Posterior cingulate gyrus (tissue), 11 donors: ENCODE measurements at places on chromosomes 5 and 9.

GRCh38 chr9:126989847-126990842 is 75.6 kb downstream of the RALGPS1 start:
- DNase-seq, result no peak

DNA sequence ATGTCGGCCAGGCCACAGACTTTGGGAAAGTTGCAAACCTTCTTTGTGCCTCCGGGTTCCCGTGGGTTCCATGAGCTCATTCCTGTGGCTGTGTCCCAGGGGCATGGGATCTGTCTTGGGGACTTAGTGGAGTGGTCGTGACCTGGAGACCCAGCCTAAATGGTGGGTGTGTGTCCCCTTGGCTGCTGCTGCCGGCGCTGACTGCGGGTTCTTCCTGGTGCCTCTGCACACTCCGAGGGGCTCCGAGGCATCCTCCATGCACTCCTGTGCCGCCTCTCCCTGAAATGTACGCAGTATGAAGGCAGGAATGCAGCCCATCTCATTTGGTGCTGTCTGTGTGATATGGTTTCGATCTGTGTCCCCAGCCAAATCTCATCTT is 21.0 kb upstream of the SLC2A6 start:
- DNase-seq, result no peak

GRCh38 chr5:101932599-101932998 is 363.5 kb downstream of the SLCO4C1 start:
- DNase-seq, result no peak

DNA sequence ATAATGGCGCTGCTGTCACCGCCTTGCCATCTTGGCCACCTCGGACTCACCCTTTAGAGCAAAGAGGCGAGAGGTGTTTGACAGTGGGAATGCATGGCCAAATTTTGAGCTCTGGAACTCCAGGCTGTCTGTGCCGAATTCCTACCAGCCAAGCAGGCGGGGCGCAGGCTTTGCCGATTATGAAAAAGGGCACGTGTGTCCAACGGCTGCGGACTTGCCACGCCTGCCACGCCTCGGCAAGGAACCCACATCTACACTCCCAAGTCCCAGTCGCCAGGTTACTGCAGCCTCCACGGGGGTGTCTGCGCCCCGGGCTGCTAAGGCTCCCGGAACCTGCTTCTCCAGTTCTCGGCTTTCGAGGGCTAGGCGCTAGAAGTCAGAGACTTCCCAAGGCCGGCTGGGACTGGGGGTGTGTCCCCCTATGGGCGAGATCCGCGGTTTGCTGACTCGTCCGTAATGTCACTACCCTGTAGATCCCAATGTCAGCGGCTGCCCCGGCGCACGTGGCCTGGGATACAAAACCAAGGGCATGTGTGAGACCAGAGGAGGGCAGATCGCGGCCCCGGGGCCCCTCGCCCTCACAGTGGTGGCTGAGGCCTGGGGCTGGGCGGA is 2.8 kb downstream of the NPR3 start:
- DNase-seq, result no peak

GRCh38 chr5:90962481-90962880 is 403.9 kb downstream of the ADGRV1 start:
- no peak for DNase-seq

DNA sequence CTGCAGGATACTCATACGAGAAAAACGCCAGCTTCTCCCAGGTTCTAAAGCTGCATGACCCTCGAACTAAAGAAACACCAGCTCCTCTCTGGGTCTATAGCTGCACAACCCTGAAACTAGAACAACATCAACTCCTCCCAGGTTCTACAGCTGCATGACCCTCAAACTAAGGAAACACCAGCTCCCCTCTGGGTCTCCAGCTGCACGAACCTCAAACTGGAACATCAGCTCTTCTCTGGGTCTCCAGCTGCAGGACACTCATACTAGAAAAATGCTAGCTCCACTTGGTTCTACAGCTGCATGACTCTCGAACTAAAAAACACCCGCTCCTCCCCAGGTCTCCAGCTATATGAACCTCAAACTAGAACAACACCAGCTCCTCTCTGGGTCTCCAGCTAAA is 811.1 kb downstream of the CDH9 start:
- DNase-seq, result no peak

GRCh38 chr5:61820836-61821235 is 485.2 kb upstream of the KIF2A start:
- no peak for DNase-seq

DNA sequence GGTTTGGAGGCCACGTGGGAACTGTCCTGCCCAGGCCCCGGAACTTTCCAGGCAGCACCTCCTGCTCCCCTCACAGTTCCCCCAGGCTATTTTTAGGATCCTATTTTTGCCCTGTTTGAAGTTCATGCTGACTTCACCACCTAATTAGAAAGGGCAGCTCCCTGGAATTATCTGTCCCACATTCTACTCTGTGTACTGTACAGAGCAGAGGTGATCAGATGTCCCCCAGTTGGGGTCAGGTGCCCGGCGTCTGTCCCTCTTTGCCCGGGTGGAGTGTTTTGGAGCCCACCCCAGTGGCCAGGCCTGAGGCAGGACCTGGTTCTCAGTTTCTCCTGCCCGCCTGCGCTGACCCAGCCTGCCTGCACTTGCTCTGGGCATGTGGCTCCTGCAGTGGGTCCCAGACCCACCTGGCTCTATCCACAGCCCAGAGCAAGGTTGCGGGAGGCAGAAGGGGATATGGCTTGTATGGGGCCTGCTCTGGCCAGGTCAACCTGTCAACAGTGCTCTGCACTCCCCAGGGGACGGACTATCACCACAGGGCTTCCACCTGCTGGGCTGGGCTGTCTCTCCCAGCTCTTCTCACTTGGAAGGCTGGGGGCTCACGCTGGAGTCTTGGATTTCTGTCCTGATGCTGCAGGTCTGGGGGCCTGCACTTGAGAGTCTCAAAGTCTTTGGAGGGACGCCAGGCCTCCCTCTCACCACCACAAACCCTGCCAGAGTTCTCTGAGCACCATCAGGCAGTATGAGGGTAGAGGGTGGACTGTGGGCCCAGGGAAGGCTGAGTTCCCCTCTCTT is 268.3 kb downstream of the GADD45G start:
- DNase-seq, result no peak

- no peak for DNase-seq
Observed at GRCh38 chr5:77305956-77306355, 95.5 kb downstream of the PDE8B start.

DNA sequence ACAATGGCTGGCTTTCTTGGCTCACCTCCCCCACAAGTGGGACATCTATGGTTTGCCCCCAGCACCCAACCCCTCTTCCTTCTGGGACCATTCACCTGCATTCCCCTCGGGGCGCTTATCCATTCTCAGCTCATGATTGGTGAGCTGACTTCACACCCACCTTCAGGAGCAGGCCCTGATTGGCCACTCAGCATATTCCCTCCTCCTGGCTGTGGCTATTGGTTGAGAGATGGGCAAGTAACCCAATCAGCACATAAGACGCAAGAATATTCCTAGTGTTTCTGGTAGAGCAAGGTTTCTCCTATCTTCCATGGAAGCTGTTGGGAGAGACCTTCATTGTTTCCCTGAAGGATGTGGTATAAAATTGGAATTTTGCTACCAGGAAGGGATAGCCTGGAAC is 22.7 kb upstream of the UNC5A start:
- no peak for DNase-seq

GRCh38 chr5:180343110-180343830 is 9.9 kb downstream of the GFPT2 start:
- no peak for DNase-seq

DNA sequence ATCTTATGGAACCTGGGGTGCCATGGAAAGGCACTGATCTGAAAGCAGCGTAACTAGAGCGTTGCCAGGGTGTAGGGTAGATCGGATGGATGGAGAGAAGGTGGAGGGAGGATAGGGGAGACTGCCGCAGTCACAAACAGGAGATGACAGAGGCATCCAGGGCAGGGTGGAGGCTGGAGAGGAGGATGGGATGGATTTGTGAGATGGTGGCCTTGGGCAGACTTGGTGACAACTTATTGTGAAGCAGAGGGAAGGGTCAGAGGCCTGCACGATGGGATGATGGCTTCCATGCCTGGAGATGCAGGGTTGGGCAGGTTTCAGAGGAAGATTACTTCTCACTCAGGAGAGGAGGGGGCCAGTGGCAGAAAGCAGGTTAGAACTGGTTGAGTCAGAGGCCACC is 2.4 kb downstream of the GLIPR2 start:
- DNase-seq, result no peak

GRCh38 chr5:154371687-154372086 is 74.1 kb upstream of the SAP30L start:
- no peak for DNase-seq

GRCh38 chr5:72234265-72234700 is 85.8 kb downstream of the MRPS27 start:
- DNase-seq, result no peak

- no peak for DNase-seq
Observed at GRCh38 chr5:95652849-95653248, 6.3 kb downstream of the RFESD start.

- DNase-seq, result no peak
Observed at GRCh38 chr5:9545136-9545991, 511 bp downstream of the SEMA5A start.

DNA sequence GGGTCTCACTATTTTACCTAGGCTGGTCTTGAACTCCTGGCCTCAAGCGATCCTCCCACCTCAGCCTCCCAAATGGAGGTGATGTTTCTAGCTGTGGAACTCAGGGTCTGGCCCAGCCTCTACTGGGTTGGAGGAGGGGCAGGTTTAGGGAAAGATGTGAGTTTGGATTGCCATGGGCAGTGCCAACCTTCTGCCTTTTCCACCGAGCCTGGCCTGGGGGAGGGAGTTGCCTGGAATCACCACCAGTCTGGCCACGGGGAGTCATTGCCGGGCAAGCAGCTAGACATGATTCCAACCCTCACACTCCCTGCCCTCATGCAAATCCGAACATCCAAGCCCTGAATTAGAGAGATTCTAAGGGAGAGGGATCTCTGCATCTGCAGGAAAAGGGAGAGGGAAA is 21.0 kb upstream of the VDAC1 start:
- DNase-seq, result peak; percentile 69

DNA sequence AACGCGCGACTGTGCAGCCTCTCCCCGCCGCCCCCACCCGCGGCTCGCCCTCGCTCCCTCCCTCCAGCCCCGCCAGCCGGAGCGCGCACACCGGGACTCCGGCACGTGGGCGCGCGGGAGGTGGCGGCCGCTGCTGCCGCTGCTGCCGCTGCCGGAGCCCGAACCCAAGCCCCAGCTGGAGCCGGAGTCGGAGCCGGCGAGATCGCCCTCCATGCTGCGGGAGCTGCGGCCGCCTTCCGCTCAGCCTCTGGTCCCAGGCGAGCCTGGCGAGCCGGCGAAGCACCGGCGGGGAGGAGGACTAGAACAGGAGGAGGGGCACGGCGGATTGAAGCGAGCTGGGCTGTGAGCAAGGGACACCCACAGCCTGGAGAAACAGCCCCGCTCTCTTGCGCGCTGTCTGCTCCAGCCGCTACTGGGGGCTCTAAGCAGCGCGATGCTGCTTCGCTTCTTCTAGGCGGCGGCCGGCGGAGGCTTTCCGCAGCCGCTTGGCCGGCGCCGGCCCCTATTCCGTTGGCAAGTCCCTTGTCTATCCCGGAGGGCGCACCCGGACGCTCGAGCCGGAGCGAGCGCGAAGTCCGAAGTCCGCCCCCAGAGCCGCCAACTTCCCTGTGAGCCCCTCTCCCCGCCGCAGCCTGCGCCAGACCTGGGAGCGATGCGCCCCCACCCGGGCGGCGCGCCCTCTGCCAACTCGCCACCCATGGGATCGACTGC is 598.7 kb upstream of the SGCD start:
- peak; percentile 55 for DNase-seq

DNA sequence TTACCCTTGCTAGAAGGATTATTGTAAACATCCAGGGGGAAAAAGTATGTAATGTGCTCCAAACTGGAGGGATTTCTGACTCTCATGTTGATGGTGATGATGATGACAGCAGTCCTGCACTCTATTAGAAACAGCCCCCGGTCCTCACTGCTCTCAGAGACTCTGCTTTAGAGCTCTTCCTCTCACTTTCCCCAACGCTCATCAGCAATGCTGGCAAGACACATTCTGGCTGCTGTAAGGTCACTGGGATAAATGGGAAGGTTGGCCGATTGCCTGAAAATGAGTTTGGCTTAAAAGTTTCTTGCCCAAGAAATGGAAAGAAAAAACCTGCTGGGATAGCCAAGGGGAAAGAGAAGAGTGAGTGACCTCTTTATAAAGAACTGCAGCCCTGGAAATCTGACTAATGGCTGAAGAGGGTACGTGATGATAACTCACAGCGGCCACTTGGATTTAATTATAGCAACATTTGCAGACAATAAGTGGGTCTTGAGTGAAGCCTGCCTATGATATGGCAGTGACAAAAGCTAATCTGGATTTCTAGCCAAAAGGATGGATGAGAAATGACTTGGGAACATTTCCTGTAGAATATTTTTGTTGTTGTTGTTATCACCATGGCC is 235.8 kb downstream of the TMEM38B start:
- DNase-seq, result no peak

GRCh38 chr9:127983847-127984289 is 3.1 kb upstream of the EEIG1 start:
- no peak for DNase-seq

DNA sequence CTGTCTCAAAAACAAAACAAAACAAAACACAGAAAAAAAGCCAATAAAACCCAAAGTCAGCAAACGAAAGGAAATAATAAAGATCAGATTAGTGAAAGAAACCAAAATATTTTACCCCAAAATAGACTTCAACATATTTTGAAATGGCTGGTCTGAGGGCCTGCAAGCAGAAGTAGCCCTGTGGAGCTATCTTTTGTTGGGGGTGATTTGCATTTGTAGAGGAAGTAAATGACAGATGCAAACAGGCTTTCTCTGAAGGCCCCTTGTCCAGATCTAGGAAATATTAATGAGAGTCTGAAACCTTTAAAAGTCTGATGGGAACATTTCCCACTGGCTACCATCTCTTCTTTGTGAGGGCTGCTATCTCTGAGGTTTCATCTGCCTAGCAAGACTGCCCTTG is 74.0 kb downstream of the GCNT4 start:
- DNase-seq, result no peak

DNA sequence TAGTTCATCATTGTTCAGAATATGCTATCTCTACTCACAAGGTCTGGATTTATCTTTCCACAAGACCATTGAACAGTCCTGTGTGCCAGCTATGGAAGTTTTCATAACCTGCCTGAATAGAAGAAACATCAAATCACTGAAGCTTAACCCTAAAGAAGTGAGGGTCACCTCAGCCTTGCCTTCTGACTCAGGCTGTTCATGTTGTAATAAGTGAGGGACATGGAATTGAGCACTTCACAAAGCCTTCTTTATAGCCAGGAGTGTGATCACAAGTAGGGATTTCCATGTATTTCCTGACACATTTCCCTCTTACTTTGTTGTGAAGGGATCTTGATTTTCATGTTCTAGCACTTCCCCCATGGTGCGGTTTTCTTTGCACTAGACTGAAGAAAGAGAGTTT is 577.5 kb upstream of the WWC1 start:
- no peak for DNase-seq

- DNase-seq, result no peak
Observed at GRCh38 chr5:77012601-77013000, 17.6 kb upstream of the AGGF1 start.

GRCh38 chr5:60297658-60298057 is 402.3 kb downstream of the DEPDC1B start:
- DNase-seq, result no peak

- DNase-seq, result no peak
Observed at GRCh38 chr5:143215690-143216089, 187.8 kb downstream of the NR3C1 start.
